Renal pelvis (tissue), 12 donors: ENCODE measurements at places on chromosomes 16 and 17. TPM values are rescaled to one million over a fixed set of nuclear protein-coding genes. Genes with fewer than 3 reads are reported as not detected.
A peak's percentile ranks its signal among the peaks of the same experiment; 100 is the strongest.

- DNase-seq, result no peak
These were observed 4.4 kb upstream of the FBF1 start for GRCh38 chr17:75945211-75945610.

DNA sequence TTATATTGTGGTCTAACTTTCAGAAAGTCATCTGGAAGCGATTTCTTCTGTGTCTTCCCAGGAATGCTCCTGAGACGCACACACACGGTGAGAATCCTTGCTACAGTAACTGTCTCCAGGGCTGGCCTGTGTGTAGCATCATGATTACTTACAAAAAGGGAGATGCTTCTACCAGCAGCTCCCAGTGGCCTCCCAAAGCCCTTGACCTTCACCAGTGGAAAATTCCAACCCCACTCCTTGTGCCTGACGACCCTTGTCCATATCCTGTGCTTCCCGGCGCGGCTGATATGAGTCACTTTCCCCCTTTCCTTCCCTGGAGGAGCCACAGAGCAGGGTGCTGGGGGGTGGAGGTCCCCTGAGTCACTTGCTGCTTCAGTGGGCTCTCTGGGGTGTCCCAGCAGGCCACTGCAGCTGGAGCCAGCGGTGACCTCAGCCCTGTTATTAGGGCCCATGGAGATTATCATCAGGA is 22.1 kb upstream of the NAT9 start:
- no peak for DNase-seq

CORO7 gene
- polyA plus RNA-seq, result 25.0 TPM

DNA sequence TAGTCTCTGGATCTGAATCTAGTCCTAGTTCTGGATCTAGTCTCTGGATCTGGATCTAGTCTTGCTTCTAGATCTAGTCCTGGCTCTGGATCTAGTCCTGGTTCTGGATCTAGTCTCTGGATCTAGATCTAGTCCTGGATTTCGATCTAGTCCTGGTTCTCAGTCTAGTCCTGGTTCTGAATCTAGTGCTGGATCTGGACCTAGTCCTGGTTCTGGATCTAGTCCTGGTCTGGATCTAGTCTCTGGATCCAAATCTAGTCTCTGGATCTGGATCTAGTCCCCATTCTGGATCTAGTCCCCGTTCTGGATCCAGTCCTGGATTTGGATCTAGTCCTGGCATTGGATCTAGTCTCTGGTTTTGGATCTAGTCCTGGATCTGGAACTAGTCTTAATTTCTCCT is 29.9 kb upstream of the VAT1L start:
- DNase-seq, result no peak

DNA sequence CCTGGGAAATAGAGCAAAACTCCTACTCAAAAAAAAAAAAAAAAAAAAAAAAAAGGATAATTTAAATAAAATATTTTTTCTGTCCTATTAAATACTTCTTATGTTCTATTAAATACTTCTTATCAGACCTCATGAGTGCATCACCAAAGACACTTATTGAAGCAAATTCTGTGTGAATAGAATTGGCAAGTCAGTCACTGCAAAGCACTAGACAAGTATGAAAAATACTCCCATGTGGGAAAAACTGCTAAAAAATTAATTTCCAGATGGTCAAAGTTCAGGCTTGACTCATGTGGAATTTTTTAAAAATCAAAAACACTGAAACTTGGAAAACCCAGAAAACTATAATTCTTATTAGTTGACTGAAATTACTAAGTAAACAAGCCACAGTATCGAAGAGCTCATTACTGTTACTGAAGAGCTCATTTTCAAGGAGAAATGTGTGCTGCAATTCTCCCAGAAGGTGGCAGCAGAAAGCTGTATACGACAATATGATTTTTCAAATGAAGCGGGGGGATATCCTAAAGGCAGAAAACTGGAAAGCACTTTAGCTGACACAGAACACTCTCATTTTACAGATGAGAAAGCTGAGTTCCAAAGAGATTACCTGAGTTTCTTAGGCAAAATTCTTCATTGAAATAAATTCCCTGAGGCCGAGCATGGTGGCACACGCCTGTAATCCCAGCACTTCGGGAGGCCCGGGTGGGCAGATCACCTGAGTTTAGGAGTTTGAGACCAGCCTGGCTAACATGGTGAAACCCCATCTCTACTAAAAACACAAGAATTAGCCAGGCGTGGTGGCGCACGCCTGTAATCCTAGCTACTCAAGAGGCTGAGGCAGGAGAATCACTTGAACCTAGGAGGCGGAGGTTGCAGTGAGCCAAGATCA is 15.9 kb upstream of the FBXO47 start:
- peak; percentile 78 for DNase-seq

DNA sequence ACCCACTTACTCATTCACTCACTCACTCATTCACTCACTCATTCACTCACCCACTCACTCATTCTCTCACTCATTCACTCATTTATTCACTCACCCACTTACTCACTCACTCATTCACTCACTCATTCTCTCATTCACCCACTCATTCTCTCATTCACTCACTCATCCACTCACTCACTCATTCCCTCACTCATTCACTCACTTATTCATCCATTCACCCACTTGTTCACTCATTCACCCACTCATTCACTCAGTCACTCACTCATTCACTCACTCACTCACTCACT is 7.6 kb upstream of the CPSF4L start:
- no peak for DNase-seq

GRCh38 chr17:1882836-1883235 is 53.0 kb downstream of the RPA1 start:
- no peak for DNase-seq

- DNase-seq, result no peak
These were observed 395.2 kb downstream of the WWOX start for GRCh38 chr16:78494674-78495073.

DNA sequence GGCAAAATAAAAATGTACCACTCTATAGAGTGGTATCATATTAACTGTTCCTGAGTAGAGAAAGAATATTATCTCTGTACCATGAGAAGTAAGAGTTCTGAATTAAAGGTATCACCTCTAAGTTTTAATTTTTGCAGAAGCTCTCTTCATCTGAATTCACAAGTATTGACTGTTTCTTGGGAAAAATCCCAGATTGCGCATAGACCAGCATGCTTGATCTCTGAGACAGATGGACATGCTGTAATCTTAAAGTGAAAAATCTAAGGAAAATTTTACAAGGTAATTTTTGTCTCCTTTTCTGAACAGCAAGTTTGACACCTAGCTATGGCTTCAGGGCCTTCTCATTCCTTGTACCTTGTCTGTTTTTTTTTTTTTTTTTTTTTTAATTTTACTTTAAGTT is 1050.7 kb upstream of the RBFOX1 start:
- DNase-seq, result no peak

- DNase-seq, result no peak
These were observed 5.0 kb upstream of the NXPH3 start for GRCh38 chr17:49570540-49571242.

PLA2G10 gene
- 1.2 TPM for polyA plus RNA-seq

TMEM114 gene
- polyA plus RNA-seq, result not detected

C16orf92 gene
- polyA plus RNA-seq, result not detected

- no peak for DNase-seq
These were observed 916.1 kb downstream of the KCNJ2 start for GRCh38 chr17:71085238-71086033.

TAT gene
- 0.03 TPM for polyA plus RNA-seq

DNA sequence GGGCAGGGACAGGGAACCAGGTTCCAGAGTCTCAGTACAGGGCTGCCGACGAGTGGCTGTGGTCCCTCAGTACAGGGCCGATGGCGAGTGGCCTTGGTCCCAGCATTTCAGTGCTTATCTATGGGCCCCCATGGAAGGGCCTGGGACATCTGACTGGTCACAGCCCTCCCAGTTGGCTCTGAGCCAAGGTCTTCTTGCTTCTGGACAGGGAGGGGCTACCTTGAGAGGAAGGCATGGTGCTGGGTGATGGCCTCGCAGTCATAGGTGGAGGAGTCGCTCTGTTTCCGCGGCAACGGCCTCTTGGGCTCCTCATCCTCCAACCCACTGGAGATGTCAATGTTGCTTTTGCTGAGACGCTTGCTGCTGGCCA is 32.5 kb downstream of the PIMREG start:
- no peak for DNase-seq

- no peak for DNase-seq
These were observed 27.7 kb downstream of the NME3 start for GRCh38 chr16:1743376-1744337.

KRTAP4-4 gene
- polyA plus RNA-seq, result not detected

GGT6 gene
- polyA plus RNA-seq, result 9.5 TPM

ANKFN1 gene
- 0.99 TPM for polyA plus RNA-seq

ALDH3A1 gene
- polyA plus RNA-seq, result 1.5 TPM

GRCh38 chr17:2435862-2436261 is 35.0 kb upstream of the MNT start:
- DNase-seq, result no peak

DNA sequence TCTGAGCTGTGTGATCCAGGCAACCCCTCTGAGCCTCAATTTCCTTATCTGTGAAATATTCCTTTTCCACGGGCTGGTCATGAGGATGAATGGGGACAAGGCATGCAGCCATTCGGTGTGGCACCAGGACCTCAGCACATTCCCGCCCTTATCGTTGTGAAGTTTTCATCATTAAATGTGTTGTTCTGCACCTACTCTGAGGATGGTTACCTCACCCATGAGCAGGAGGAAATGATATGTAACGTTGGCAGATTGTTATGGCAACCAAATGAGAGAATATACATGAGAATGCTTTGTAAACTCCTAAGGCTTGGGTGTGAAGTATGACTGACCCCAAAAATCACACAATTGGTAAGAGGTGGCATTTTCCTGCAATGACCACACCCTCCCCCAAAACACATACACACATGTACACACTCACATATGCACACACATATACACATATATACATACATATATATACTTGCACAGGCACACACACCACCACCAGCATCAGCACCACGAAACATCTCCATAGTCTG is 39.5 kb downstream of the SMARCE1 start:
- DNase-seq, result no peak

- DNase-seq, result no peak
These were observed 571.6 kb downstream of the HS3ST4 start for GRCh38 chr16:26263406-26263805.

DNA sequence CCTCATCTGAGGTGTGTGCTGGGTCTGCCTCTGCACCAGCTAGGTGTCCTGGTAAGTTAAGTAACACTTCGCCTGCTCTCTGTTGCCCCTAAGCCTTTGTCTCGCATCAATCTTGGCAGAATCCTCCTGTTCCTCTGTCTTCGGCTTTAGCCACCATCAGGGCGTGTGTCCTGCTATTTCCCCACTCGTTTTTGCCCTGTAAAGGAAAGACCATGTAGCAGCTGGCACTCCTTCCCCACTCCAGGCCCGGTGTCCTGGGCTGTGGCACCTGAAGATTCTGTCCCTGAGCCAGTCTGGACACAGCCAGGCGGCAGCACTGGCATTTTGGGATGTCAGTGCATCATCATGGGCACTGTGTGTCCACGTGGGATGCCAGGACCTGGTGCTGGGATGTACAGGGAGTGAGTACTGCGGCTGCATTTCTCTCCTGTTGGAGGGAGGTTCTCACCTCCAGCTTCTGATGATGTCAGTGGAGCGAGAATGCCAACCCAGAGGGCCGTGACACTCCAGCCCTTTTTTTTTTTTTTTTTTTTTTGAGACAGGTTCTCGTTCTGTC is 26.2 kb upstream of the FOXK2 start:
- no peak for DNase-seq

DNA sequence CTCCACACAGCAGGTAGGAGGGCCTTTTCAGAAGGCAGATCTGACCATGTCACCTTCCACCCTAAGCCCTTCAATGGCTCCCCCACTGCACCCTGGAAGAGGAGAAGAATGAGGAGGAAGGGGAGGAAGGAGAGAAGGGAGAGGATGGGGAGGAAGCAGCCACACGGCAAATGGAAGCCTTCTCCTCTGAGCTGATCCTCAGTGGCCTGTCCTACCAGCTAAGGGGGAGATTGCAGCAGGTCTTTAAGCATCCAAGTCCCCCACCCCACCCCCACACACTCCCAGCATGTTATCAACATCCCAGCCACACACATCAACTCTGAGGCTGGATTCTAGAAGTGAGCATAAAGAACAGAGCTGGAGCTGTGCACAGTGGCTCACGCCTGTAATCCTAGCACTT is 46.2 kb upstream of the RBFOX3 start:
- no peak for DNase-seq
